ENCODE measurements at places on chromosomes 4 and X.

DNA sequence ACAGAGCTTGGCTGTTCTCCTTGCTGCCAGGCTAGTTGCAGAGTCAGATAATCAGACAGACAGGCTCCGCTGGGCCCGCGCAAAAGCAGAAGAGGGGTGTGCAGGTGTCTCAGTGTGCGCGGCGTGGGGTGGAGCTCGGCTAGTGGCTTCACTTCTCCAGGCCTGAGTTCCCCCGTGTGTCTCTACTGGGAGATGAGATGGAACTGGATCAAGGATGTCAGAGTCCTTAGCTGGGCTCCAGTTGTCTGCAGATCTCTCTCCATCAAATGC lies 21.1 kb downstream of the HTRA3 start:
- DNase-seq = no peak

DNA sequence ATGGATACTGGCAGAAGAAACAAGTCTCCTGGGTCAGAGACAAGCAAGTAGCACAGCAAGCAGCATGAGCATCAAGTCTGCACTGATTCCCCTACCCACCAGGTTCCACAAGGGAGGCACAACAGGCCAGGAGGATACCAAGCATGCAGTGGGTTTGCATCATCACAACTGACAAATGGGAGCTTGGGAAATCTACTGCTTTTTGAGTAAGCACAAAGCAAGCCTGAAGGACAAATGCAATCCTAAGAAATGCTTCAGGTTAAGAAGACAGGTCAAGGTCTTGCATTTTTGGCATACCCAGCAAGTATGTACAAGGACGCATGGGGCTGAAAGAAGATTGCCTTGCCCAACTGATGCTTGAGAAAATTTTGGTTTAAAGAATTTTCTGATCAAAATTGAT lies 279.6 kb downstream of the PDGFC start:
- DNase-seq = peak; percentile 19

DNA sequence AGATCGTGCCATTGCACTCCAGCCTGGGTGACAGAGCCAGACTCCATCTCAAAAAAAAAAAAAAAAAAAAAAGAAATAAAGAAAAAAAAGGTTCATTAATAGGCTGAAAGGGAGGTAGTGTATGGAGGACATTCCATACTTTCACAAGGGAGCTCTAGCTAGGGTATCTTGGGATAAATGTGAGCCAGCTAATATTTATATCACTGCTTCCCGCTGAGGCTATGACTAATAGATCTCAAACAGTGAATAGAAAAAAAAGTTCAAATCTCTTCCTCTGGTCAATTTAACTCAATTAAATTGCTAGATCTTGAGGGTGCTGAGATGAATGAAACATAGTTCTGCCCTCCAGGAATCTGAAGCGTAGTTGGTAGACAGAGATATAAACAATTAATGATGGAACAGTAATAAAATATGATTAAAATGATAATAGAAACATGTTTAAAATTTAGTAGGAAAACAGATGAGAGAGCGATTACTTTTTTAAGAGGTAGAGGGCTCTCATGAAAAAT lies 55.7 kb upstream of the SHISA3 start:
- DNase-seq = peak; percentile 6

GRCh38 chr4:78477276-78477675 lies 74.3 kb upstream of the ANXA3 start:
- peak; percentile 87 for DNase-seq

DNA sequence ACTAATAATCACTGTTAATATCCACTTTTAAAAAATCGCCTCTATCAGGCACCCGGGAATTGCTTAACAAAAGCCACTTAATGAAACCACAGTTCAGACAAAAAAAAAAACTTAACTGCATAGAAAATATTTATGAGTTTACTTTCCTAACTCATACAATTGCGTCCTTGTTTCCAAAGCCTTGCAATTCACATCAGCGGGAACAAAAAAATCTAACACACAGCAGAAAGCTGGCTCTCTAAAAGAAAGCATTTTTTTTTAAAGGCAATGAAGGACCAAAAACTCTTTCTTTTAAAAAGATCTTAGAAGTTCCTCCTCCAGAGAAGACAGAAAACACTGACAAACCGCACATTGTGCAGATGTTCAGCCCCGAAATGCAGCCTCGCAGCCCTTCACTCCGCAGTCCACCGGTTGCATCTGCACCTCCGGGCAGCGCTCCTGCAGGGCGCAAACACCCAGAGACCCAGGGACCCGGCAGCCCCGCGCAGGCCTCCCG lies 812 bp downstream of the FAT1 start:
- peak; percentile 45 for DNase-seq

- no peak for DNase-seq
Observed at GRCh38 chr4:46820154-46820553, 88.9 kb downstream of the COX7B2 start.

DNA sequence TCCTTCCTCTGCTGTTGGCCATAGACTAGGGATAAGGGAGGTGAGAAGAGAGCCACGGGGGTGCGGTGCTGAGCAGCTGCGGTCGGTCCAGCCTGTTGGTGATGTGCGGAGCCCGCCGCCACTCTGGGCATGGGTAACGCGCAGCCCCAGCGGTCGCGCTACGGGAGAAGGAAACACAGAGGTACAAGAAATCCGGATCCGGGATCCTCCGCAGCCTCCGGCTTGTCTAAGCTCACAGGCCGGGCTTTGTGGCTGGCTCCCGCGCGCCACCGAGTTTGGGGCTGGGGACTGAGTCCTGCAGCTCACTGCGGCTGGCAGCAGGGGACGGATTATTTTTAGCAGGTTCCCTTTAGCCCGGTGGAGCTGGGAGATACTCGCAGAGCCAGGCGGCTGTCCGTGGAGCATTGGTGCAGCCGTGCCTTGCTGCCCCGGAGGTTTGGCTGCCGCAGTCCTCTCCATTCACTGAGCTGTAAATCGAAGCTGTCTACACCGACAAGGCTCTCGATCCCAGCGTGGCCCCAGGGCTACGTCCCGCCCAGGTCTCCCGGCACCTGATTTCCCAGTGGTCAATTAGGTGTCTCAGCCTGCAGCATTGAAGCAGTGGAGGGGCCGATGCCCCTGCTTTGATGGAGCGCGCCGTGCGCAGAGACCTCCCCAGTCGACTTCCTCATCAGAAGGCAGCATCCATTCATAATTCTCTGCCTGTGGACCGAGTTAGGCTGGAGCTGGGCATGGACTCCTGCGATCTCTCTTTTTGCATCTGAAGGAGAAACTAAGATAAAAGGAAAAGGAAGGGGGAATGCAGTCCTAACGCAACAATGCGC lies 81.9 kb upstream of the SCML1 start:
- no peak for DNase-seq

DNA sequence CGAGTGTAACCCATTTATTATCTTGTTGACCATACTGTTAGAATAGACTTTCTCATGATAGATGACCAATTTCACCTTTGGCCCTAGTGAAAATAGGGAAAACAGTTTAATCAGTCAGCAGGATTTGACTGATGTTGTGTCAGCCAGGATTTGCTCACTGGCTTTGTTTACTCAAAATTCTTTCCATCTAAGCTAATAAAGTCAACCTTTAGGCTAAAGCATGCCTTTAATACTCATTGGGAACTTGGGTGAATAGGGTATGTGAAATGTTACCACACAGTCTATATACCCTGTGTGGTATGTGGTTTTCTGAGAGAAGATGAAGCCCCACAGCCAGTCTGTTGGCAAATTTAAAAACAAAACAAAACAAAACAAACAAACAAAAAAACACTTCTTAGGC lies 18.7 kb upstream of the SPANXB1 start:
- no peak for DNase-seq

DNA sequence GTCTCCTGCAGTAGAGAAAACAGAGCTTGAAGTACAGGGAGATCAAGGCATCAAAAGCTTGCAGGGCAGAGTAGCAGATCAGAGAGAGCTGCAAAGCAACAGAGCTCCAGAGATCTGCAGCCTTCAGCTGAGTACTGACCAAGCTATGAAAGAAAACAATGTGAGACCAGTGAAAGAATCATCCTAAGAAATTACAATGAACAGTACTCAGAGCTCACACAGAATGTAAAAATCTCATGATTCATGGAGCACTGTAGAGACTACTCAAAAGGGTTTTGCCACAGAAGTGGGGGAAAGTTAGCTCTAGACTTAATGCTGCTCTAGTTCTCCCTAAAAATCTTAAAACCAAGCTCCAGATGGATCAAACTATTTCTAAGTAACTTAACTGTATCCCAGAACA lies 80.0 kb upstream of the MAB21L2 start:
- DNase-seq = peak; percentile 24

GRCh38 chrX:69362856-69363255 lies 141.3 kb upstream of the NALF2 start:
- no peak for DNase-seq

DNA sequence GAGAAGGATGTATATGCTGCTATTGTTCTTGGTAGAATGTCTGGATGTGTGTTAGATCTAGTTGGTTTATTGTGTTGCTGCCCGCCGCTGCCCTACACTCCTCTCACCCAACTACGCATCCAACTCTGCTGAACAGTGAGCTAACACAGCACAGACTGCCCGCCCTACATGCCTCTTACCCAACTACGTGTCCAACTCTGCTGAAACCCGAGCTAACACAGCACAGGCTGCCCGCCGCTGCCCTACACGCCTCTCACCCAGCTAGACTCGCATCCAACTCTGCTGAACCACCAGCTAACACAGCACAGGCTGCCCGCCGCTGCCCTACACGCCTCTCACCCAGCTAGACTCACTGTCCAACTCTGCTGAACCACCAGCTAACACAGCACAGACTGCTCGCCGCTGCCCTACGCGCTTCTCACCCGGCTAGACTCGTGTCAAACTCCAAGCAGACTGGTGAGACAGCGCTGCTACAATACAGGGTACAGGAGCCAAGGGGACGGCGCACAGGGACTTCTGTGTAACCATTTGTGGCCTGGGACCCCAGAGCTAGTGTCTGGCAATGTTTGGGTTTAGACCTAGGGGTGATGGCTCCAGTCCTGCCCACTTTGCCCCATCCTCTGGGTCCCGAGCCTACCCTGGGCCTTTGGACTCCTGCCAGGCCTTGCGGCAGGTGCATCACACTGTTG lies 11.6 kb upstream of the CTBP1 start:
- no peak for DNase-seq

DNA sequence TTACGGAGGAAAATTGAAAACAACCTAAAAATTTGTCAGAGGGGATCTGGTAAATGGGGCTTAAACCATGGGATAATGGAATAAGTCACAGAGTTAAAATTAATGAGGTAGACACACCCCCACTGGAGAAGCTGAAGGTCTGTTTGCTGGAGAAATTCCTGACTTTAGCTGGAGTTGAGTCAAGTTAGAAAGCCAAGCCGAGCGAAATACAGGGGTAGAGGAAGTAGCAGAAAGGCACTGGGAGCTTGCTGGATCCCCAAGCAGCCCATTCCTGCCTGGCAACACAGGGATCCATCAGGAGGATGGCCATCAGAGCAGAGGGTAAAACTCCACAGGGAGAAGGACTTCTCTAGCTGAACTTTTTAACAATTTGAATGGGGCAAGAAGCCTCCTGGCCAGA lies 163.8 kb downstream of the ATRX start:
- DNase-seq = no peak

DNA sequence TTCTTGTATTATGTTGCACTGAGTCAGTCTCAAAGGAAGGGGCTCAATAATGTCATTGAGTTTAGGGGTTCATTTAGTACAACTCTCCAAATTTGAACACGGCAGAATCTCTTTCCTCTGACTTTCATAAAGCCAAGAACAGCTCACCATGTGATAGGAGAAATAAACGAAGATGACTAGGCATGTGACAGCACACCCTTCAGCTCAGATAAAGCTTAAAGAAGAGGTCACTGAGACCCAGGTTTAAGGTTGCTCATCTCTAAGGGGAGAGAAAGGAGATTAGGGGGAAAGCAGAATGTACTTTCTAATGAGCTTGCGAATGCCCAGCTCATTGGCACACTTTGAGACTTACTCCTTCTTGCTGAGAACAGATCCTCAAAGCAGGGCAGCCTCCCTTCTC lies 89.0 kb downstream of the PLAC1 start:
- no peak for DNase-seq

- no peak for DNase-seq
Observed at GRCh38 chr4:89023140-89023539, 33.8 kb downstream of the FAM13A start.

DNA sequence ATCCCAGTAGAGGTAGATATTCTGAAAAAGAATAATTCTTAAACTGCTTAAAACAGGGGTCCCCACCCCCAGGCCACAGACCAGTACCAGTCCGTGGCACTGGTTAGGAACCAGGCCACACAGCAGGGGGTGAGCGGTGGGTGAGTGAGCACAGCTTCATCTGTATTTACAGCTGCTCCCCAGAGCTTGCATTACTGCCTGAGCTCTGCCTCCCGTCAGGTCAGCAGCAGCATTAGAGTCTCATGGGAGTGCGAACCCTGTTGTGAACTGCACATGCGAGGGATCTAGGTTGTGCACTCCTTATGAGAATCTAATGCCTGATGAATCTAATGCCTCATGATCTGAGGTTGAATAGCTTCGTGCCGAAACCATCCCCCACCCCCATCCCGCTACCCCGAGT lies 76.8 kb downstream of the FAM114A1 start:
- no peak for DNase-seq

DNA sequence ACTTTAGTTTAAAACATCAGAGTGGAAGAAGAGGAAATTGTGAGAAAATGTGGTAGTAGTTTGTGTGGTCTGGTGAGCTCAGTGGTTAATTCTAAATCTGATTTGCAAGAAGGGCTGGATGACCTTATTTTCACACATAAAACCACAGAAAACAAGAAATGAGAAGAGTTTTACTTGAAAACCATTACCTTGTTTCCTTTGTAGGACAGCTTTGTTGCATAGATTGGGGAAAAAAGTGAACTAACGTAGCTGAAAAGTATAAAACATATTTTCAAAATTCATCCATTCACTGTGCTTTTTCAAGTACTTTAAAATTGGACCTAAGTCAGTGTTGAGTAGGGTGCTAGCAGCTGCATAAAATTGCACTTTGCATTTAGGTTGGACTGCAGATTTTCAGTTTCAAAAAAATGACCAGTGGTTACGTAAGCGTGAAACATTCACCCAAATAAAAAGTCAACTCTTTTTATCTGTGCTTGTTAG lies 211.3 kb downstream of the ARHGAP10 start:
- no peak for DNase-seq

DNA sequence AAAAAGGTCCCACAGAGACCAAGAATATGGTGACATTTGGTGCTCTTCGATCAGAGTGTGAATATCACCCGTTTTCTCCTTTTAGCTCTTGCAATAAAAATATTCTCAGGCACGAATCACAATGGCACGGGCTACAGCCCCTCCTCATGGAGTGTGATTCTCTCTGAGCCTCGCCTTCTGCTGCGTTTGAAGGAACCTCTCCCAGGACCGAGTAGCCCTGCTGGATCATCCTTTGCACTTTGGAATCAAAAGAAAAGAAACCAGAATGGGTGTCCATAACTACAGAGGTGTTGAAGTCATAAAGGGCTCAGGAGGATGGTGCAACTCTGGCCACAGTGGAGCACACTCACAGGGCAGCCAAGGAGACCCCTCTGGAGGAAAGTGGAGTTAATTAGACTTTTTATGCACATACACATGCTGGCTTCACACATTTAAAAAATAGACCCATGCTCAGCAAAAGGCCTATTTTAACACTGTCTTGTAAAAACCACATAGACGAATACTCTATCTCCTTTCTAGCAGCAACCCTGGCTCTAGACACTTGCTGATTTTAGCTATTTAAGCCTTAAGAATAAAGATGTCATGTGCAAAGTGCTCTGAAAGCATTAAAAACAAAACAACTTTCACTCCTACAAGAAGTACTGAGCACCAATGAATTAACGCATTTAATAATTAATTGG lies 19.1 kb downstream of the MAML3 start:
- DNase-seq = no peak

- DNase-seq = no peak
Observed at GRCh38 chrX:19660604-19661255, 145.4 kb upstream of the MAP3K15 start.

Measured in iris pigment epithelial cell (primary cell).